ENCODE measurements at places on chromosomes 2 and 18. TPM values are rescaled to one million over a fixed set of nuclear protein-coding genes. Genes with fewer than 3 reads are reported as not detected.
A peak's percentile ranks its signal among the peaks of the same experiment; 100 is the strongest.

- DNase-seq: no peak
- no peaks in the 10 kb centered on the region for H3K36me3 ChIP-seq
- H3K27ac ChIP-seq: peak overlapping the region; percentile 98
- H3K4me3 ChIP-seq: peak overlapping the region; percentile 97
- H3K4me1 ChIP-seq: peaks cover 41% of the 10 kb centered on the region
Observed at GRCh38 chr2:53786352-53786704, 425 bp downstream of the ASB3 start.

DNA sequence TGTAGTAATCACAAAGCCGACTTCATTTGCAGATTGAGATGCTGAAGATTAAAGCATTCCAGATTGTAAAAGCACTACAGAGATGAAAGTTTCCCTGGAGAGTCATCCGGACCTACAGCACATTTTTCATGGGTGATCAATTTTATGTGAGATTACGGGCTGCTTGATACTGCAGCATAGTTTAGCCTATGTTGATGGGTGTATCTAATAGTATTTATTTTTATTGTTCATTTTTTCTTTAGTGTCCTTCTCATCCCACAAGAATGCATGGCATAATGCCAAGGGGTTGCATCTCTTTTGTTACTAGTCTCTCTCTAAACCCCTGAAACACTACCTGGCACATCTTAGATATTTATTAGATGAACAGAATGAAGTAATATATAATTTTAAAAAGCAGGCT, 240.4 kb downstream of the MBD2 start:
- no peaks in the 10 kb centered on the region for H3K36me3 ChIP-seq
- DNase-seq: no peak
- H3K27me3 ChIP-seq: no peaks in the 10 kb centered on the region
- no peak overlapping the region for H3K4me3 ChIP-seq
- no peaks in the 10 kb centered on the region for H3K4me1 ChIP-seq

DNA sequence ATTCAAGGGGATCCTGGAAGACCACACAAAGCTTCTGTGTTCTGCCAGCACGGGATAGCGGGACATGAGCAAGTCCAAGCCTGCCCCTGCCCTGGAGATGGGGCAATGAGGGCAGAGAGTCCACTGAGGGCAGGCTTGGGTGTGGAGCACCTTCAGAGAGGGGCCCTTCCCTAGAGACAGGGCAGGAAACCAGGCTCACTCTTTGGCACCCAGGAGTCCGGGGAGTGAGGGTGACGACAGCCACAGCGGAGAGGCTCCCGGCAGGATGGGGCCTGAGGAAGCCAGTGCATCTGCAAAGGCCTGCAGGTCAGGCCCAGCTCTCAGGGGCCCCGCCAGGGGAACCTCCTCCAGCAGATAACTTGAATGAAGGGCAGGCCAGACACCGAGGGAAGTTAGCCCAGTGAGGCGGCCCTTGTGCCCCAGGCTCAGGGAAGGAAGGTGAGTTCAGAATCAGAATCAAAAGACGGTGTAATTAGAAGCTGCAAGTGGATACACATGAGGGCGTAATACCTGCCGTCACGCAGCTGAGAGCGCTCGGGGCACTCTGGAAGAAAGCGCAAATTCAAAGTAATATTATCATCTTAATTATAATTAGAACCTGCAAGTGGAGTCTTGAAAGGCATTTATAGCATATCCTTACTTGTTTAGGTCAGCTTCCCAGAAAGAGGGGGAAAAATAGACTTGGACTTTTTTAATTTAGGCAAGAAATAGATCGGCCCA, 142.6 kb upstream of the LGALSL start:
- peaks cover 3% of the 10 kb centered on the region for H3K36me3 ChIP-seq
- H3K27me3 ChIP-seq: peaks cover 9% of the 10 kb centered on the region
- H3K4me3 ChIP-seq: no peak overlapping the region
- no peak overlapping the region for H3K27ac ChIP-seq
- peaks cover 16% of the 10 kb centered on the region for H3K4me1 ChIP-seq
- no peak for DNase-seq

DNA sequence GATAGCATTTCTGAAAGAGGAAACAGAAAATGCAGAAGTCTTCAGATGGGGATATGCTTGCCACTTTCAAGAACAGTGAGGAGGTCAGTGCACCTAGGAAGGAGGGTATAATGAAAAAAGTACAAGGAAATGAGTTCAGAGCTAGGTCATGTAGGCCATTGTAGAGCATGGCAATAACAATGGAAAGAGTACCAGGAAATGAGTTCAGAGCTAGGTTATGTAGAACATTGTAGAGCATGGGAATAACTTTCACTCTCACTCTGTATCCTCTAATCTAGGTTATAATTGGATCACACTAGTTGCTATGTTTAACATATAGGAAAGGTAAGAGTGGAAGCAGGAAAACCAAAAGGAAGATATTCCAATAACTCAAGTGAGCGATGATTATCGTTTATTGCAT, 12.3 kb downstream of the SCG2 start:
- no peak for DNase-seq
- no peaks in the 10 kb centered on the region for H3K27me3 ChIP-seq
- no peak overlapping the region for H3K4me3 ChIP-seq

DNA sequence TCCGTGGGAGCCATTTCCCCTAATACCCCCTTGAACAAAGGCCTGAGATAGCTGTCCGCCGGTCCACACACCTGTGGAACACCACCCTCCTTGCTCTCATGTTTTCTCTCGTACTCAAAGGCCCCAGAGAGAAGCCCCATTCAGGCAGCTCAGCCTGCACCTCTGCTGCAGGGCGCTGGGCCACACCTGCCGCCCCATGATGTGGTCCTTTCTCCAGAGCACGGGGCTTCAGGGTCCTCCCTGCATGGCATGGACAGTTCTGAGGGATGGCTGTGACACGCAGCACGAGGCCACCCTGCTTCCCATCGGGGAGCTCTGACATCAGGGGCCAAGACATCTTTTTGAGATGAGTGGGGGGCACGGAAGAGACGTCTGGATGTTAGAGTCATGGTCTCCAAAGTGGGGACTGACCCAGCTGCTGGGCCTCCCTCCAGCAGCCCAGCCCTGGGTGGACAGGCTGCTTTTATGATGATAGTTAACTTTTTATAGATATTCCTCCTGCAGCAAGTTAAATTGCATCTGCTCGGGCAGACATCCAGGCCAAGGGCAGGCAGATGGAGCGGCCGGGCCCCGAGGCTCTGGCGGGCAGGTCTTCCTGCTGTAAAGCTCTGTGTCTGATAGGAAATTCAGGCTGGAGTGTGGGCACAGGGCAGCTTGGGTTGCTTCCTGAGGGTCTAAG, 56.7 kb downstream of the SDC1 start:
- no peak overlapping the region for H3K4me3 ChIP-seq
- no peaks in the 10 kb centered on the region for H3K4me1 ChIP-seq
- H3K27ac ChIP-seq: no peak overlapping the region
- H3K27me3 ChIP-seq: no peaks in the 10 kb centered on the region
- DNase-seq: no peak
- H3K36me3 ChIP-seq: no peaks in the 10 kb centered on the region

- no peaks in the 10 kb centered on the region for H3K36me3 ChIP-seq
- no peaks in the 10 kb centered on the region for H3K27me3 ChIP-seq
- no peak overlapping the region for H3K27ac ChIP-seq
- no peak overlapping the region for H3K4me3 ChIP-seq
- H3K4me1 ChIP-seq: peaks cover 26% of the 10 kb centered on the region
- no peak for DNase-seq
Observed at GRCh38 chr18:62664414-62664813, 50.9 kb upstream of the PHLPP1 start.

DNA sequence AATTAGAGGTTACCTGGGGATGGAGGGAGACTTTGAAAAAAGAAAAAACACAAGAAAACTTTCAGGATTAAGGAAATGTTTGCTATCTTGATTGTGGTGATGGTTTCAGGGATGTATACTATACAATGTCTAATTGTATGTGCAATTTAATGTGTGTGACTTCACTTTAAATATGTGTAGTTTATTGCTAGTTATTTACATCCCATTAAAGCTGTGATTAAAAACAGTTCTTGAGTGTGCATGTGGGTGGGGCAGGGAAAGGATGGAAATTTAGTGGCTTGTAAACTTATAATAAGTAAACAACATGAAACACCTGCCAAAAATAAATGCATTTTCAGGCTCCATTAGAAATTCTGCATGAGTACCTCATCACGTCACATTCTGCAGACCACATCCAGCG, 167.0 kb downstream of the MYO5B start:
- DNase-seq: no peak
- H3K27ac ChIP-seq: no peak overlapping the region
- no peaks in the 10 kb centered on the region for H3K36me3 ChIP-seq
- H3K4me3 ChIP-seq: no peak overlapping the region
- H3K27me3 ChIP-seq: peaks cover 18% of the 10 kb centered on the region
- no peaks in the 10 kb centered on the region for H3K4me1 ChIP-seq

The DSG1 gene
- not detected for total RNA-seq

The DIS3L2 gene
- 34.3 TPM for total RNA-seq
